ENCODE measurements at places on chromosomes 3 and 15. TPM values are rescaled to one million over a fixed set of nuclear protein-coding genes. Genes with fewer than 3 reads are reported as not detected.

Gene SPATA12
- 0.62 TPM for total RNA-seq

Gene CD200
- not detected for total RNA-seq

Gene ZBTB20
- 1.8 TPM for total RNA-seq

Gene MTFMT
- 22.3 TPM for total RNA-seq

Gene GPR87
- total RNA-seq = 2.1 TPM

Gene RCN2
- 62.1 TPM for total RNA-seq
